ENCODE measurements at places on chromosomes 13 and 19. TPM values are rescaled to one million over a fixed set of nuclear protein-coding genes. Genes with fewer than 3 reads are reported as not detected.

Gene ZNF554
- 0.75 TPM for total RNA-seq

Gene IGFLR1
- total RNA-seq: 0.40 TPM

Gene SRRM5
- total RNA-seq: 0.64 TPM

- H3K36me3 ChIP-seq: no peaks in the 10 kb centered on the region
- no peak overlapping the region for H3K4me3 ChIP-seq
- DNase-seq: no peak
Observed at GRCh38 chr13:29507356-29507755, 88.1 kb downstream of the SLC7A1 start.

DNA sequence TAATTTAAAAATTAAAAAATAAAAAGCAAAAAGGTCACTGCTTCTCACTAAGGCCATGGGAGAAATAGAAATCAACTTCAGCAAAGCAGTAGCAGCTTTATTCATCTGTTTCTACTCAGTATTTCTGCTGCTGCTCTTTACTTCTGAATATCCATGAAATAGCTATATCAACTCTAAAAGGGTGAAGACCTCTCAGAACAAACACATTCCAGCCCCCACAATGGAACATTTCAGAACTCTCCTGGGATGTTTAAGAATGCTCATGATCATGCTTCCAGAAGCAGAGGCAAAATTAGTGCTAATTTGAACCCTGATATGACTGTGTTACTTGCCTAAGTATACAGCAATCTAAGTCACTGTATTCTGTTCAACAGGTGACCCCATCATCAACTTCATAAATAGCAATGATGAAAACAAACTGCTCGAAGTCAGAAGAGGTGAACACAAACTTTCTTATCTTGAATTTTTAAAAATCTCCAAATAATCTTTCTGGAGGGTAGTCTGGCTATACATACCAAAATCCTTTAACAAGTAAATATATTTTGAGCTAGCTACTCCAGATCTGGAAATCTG is 29.6 kb upstream of the DOCK9 start:
- no peak overlapping the region for H3K4me3 ChIP-seq
- H3K4me1 ChIP-seq: peaks cover 20% of the 10 kb centered on the region
- H3K36me3 ChIP-seq: no peaks in the 10 kb centered on the region

GRCh38 chr13:75399168-75399878 is 82.6 kb downstream of the TBC1D4 start:
- no peak overlapping the region for H3K27ac ChIP-seq
- no peaks in the 10 kb centered on the region for H3K27me3 ChIP-seq
- no peak overlapping the region for H3K4me3 ChIP-seq
- peaks cover 2% of the 10 kb centered on the region for H3K4me1 ChIP-seq

GRCh38 chr13:109735436-109735966 is 50.9 kb downstream of the IRS2 start:
- no peaks in the 10 kb centered on the region for H3K4me1 ChIP-seq
- H3K4me3 ChIP-seq: no peak overlapping the region
- peaks cover 4% of the 10 kb centered on the region for H3K27me3 ChIP-seq
- DNase-seq: no peak
- no peaks in the 10 kb centered on the region for H3K36me3 ChIP-seq

GRCh38 chr19:2805991-2806649 is 13.5 kb upstream of the ZNF554 start:
- H3K36me3 ChIP-seq: peaks cover 5% of the 10 kb centered on the region
- H3K4me3 ChIP-seq: no peak overlapping the region
- peaks cover 6% of the 10 kb centered on the region for H3K4me1 ChIP-seq
- no peak overlapping the region for H3K27ac ChIP-seq
- no peaks in the 10 kb centered on the region for H3K27me3 ChIP-seq

DNA sequence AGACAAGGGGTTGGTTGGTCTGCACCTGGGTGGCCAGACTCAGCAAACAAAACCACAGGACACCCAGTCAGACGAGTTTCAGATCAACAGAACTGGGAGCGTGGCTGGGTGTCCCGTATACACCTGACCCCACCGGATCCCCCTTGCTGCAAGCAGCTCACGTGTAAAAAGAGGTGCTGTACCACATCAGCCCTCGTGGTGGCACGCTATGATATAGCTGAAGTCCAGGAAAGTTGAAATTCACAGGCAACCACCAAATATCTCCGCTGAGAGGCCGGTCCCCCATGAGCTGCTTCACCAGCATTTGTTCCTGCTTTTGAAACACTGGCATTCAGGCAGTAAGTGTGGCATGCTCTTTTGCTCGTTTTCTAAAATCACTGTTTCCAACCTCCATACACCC is 92.3 kb downstream of the TUBA3C start:
- H3K27me3 ChIP-seq: no peaks in the 10 kb centered on the region
- H3K27ac ChIP-seq: no peak overlapping the region
- no peak overlapping the region for H3K4me3 ChIP-seq
- DNase-seq: no peak
- no peaks in the 10 kb centered on the region for H3K4me1 ChIP-seq

DNA sequence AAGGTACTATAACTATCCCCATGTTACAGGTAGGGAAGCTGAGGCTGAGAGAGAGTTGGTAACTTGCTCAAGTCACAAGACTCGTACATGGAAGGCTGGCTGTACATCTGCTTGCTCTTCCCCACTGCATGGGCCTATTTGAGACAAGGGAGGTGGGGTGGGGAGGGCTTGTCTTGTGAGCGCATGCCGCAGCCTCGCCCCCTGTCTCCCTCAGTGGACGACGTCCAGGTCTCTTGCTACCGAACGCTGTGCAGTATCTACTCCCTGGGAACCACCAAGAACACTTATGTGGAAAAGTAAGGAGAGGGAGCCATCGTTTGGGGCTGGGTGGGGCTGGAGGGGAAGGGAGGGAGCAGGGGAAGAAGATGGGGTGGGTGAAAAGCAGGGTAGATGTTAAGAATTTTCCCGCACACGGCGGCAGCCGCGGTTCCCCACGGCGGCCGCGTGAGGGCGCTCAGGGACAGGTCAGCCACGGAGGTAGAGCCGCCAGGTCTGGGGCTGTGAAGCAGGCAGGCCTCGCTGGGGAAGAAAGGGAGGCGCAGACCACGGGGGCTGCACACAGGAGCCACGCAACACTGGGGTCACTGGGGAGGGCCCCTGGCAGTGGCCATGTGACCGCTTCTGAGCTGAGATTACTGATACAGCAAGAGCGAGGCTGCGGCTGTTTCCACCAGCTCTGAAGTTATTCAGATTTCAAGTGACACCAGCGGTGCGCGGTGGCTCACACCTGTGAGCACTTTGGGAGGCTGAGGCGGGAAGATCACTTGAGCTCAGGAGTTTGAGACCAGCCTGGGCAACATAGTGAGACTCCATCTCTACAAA is 81.5 kb downstream of the RYR1 start:
- peak; percentile 64 for DNase-seq
- no peaks in the 10 kb centered on the region for H3K36me3 ChIP-seq
- no peak overlapping the region for H3K4me3 ChIP-seq
- no peak overlapping the region for H3K27ac ChIP-seq
- H3K4me1 ChIP-seq: peaks cover 4% of the 10 kb centered on the region

- H3K4me3 ChIP-seq: no peak overlapping the region
- no peak for DNase-seq
- no peaks in the 10 kb centered on the region for H3K36me3 ChIP-seq
- no peaks in the 10 kb centered on the region for H3K27me3 ChIP-seq
- no peaks in the 10 kb centered on the region for H3K4me1 ChIP-seq
Observed at GRCh38 chr13:112170823-112171569, 104.0 kb downstream of the SOX1 start.

GRCh38 chr13:112111239-112111857 is 44.4 kb downstream of the SOX1 start:
- H3K4me3 ChIP-seq: no peak overlapping the region
- DNase-seq: no peak
- H3K27ac ChIP-seq: no peak overlapping the region
- peaks cover 22% of the 10 kb centered on the region for H3K4me1 ChIP-seq
- peaks cover 42% of the 10 kb centered on the region for H3K27me3 ChIP-seq
- no peaks in the 10 kb centered on the region for H3K36me3 ChIP-seq

GRCh38 chr13:111046590-111047141 is 68.4 kb upstream of the ARHGEF7 start:
- no peak overlapping the region for H3K4me3 ChIP-seq
- H3K4me1 ChIP-seq: no peaks in the 10 kb centered on the region
- no peak for DNase-seq
- no peaks in the 10 kb centered on the region for H3K36me3 ChIP-seq

DNA sequence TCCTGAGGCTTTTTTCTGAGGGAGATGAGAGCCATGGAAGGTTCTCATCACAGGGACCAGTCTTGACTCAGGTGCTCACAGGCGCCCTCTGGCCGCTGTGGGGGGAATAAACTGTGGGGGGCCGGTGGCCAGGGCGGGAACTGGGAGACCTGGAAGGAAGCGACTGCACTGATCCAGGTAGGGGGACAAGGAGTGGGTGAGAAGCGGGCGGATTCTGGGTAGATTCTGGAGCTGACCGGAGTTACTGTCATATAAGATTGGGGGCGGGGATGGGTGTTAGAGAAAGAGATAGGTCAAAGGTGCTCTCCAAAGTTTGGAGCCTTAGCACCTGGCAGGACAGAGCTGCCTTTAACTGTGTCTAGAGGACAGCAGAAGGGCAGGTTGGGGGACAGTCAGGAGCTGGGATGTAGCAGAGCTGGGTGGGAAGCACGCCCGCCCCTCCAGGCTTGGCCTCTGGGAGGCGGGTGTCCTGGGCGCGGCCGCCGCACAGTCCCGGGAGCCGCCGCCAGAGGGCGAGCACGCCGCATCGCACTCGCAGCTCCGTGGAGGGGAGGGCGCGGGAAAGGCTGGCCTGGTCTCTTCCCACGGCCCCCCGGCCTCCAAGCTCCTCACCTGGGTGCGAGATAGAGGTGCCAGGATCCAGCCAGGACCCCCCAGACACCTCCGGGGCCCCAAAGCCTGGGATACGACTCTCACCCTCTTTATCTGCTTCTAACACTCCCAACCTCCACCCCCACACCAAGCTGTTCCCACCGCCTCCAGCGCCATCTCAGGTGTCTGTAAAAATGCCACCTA is 4.2 kb upstream of the DAND5 start:
- peak overlapping the region; percentile 22 for H3K4me3 ChIP-seq
- peak overlapping the region; percentile 78 for H3K27ac ChIP-seq
- peaks cover 8% of the 10 kb centered on the region for H3K4me1 ChIP-seq
- no peaks in the 10 kb centered on the region for H3K36me3 ChIP-seq
- H3K27me3 ChIP-seq: no peaks in the 10 kb centered on the region
- peak; percentile 88 for DNase-seq
